ENCODE measurements at places on chromosomes 5 and 9.

DNA sequence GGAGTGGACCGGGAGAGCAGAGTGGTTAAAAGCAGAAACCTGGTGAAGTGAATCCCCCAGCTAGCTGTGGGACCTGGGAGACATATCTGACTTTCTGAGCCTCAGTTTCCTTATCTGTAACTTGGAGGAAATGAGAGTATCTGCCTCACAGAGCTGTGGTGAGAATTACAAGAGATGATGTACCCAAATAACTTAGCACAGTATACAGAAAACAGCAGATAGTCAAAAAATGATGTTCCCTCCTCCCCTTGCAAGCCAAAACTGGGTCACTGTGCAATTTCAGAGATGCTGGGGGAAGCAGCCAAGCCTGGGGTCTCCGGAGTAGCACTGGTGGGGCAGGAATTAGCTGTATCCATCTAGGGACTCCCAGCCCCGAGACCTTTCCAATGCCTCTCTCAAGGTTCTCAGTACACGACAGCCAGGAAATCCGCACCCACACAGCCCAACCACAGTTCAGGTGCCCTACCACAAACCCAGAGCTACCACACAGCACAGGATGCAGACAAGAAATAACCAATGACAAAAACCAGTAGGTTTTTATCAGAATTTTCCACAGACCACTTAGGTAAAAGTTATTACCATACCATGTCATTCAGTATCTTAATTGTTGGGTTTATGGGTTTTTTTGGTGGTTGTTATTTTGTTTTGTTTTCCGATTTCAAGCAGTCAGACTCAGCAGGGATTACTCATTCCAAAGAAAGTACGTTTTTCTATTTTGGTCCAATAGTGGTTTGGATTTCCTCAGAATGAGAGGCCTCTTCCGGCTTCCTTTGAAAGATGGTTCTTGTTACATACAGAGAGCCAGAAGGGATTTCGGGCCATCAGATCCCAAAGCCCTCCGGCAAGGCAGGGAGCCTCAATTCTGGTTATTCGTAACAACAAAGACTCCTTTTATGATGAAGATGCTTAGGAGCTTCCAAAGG is 4.9 kb upstream of the HRH2 start:
- DNase-seq: peak; percentile 88

- no peak for DNase-seq
Measured at GRCh38 chr5:82549263-82549662, 271.1 kb upstream of the RPS23 start.

GRCh38 chr5:161757223-161757622 is 71.7 kb downstream of the GABRA6 start:
- no peak for DNase-seq

DNA sequence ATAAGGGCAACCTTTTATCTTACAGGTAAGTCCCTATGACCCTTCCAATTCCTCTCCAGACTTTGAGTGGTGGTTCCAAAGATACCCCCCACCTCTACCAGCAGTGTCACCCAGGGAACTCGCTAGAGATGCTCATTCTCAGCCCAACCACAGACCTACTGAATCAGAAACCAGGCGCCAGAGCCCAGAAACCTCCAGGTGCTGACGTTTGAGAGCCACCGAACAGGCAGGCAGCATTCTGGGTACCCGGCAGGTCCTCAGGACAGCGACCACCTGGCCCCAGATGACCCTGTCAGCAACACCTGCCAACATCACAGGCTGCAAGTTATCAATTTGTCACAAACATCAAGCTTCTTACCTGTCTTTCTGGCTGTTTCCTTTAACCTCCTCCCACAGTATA is 19.5 kb downstream of the RAPGEF1 start:
- DNase-seq: no peak

DNA sequence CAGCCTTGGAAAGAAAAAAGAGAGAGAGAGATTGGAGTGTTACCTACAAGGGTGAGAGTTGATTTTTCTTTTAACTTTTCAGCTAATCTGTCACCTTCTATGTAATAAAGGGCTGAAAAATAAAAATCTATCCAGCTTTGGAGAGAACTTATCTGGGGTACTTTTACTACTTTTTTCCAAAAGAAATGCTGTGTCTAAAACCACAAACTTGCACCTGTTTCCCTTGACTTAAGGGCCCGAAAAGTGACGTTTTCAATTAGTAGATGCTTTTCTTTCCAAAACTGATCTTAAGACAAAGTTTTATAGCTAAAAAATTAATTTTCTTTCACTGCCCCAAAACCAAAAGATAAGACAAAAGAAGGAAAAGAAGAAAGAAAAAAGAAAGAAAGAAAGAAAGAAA is 48.8 kb downstream of the SMIM23 start:
- no peak for DNase-seq

DNA sequence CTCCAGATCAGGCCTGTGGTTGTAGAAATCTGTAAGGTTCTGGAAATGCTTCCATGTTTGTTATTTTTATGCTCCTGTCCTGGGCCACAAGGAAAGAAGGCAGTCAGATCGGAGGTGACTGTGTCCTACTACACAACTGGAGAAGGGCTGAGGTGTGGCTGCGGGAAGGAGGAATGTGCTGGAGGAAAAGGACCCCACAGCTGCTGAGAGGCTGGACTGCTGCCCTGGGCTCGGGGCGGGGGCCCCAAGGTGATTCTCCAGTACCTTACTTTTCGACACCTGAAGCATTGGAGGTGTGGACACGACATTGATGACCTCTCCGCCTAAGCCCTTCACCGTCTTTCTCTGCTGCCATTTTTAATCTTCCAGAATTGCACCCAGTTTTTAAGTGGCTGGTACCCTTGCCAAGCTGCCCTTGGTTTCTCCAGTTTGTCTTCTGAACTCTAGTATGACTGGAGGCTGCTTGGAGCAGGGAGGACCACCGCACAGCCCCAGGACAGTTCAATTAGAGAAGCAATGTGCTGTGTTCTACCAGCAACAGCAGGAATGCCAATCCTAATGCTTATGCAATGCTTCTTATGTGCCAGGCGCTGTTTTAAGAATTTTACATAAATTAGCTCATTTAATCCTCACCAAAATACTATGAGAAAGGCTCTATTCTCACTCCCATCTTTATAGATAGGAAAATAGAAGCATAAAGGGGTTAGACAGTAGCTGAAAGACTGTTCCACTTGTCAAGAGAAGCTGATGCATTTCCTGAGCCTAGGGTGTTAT is 13.5 kb upstream of the ANKRD33B start:
- no peak for DNase-seq

- no peak for DNase-seq
Measured at GRCh38 chr5:144103611-144104485, 66.6 kb downstream of the YIPF5 start.

DNA sequence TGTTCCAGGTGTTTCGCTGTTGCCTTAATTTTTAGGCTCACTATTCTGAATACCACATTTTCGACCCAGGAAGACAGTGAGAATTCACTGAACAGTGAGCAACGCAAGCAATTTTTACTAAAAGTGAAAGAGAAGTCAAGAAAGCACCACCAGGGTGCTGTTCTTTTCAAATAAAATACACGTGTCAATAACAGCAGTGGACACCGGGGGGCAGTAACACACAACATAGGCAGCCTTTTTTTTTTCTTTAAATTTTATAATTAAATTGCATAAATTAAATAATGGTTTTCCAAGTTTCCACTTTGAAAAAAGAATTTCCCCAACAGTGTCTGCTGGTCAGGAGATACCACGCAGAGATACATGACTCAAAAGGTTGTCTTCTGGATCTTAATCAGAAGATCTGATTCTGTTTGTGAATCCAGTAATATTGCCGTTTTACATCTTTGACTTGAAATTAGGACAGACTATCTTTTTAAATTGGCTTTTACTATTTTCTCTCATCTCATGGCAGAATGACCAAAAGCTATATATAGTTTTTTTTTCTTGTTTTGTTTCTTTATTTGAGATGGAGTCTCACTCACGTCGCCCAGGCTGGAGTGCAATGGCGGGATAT is 47.1 kb upstream of the SH3GL2 start:
- peak; percentile 41 for DNase-seq

- DNase-seq: no peak
Measured at GRCh38 chr5:9062873-9063272, 483.0 kb downstream of the SEMA5A start.

DNA sequence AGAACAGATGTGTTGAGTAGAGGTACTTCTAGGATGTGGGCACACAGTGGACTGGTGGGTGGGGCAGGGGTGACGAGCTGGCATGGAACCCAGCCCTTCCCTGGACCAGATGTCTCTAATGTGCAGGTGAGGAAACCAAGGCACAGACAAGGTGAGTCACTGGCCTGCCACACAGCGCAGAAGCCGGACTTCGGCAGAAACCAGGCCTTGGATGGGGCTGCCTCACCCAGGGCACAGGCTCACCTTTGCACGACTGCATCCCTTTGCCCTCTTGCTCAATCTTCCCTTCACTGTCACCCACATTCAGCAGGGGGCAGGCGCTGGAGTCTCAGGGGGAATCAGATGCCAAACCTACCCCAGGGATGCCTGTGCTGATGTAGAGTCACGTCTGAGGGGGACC is 65.4 kb upstream of the LMX1B start:
- DNase-seq: no peak

All from activated T-cell treated with anti-CD3 and anti-CD28 coated beads, Interleukin-2, amount 50 U/mL, for 48 hours (primary cell).